Upper lobe of right lung (tissue), 1 donor: ENCODE measurements at places on chromosomes 4 and X. TPM values are rescaled to one million over a fixed set of nuclear protein-coding genes. Genes with fewer than 3 reads are reported as not detected.

DNA sequence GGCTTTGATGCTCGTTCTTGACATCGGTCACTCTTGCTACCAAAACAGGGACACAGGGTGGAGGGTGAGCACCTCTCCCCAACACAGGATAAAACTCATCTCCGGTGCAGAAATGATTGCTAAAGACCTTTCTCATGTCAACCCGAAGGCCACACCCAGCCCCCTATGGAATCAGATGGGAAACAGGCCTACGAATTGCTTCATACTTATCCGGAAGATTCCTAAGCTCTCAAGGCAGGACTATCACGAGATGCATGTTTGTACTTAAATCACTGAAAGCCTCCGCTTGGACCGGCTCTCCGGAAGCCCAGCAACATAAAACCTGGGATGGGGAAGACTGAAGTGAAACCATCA, 74.9 kb downstream of the MTMR1 start:
- no peak overlapping the region for H3K4me3 ChIP-seq
- H3K27ac ChIP-seq, result no peak overlapping the region
- no peaks in the 10 kb centered on the region for H3K4me1 ChIP-seq

WAS gene
- total RNA-seq, result 25.3 TPM

MAGEA11 gene
- total RNA-seq, result not detected

GABRB1 gene
- total RNA-seq, result not detected

DNA sequence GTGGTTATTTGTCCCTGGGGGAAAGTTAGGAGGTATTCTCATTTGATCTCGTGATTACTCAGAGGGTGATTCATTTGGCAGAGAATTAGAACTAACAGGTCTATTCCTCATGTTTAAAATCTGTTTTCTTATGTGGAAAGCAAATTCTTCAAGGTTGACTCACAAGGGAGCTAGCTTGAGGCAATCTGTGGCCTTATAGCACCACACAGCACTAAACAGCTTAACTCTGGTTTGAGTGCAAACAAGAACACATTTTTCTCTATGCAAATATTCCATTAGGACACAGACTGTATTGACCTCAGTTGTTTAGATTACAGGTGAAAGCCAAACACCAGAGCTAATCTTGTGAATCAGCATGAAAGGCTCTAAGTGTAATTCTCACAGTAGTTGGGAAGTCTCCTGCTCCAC, 694.4 kb upstream of the POU3F4 start:
- H3K27me3 ChIP-seq, result no peaks in the 10 kb centered on the region
- H3K4me3 ChIP-seq, result no peak overlapping the region
- H3K36me3 ChIP-seq, result no peaks in the 10 kb centered on the region
- no peaks in the 10 kb centered on the region for H3K4me1 ChIP-seq

GRCh38 chr4:72489267-72489666, 79.8 kb downstream of the ADAMTS3 start:
- H3K4me1 ChIP-seq, result no peaks in the 10 kb centered on the region
- no peak for DNase-seq
- H3K4me3 ChIP-seq, result no peak overlapping the region
- H3K27me3 ChIP-seq, result no peaks in the 10 kb centered on the region
- H3K36me3 ChIP-seq, result no peaks in the 10 kb centered on the region

MAGEE2 gene
- not detected for total RNA-seq

DNA sequence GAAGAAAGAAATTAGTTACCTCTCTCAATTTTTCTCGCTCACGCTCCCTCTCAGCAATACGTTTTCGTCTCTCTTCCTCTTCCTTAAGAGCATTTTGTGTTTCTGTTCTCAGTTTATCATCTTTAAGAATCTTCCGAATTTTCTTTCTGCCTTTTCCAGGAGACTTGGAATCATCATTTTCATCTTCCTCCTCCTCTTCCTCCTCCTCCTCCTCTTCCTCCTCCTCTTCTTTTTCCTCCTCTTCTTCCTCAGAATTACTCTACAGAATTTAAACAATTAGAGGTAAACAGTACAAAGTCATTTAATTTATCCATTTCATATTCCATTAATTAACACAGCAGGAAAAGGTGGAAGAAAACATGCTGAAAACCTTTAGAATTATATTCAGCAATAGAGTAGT, 133.9 kb downstream of the ATRX start:
- no peaks in the 10 kb centered on the region for H3K4me1 ChIP-seq
- DNase-seq, result no peak
- no peaks in the 10 kb centered on the region for H3K27me3 ChIP-seq
- no peak overlapping the region for H3K27ac ChIP-seq
- H3K36me3 ChIP-seq, result peaks cover 8% of the 10 kb centered on the region

ZNF674 gene
- total RNA-seq, result 5.9 TPM

DNA sequence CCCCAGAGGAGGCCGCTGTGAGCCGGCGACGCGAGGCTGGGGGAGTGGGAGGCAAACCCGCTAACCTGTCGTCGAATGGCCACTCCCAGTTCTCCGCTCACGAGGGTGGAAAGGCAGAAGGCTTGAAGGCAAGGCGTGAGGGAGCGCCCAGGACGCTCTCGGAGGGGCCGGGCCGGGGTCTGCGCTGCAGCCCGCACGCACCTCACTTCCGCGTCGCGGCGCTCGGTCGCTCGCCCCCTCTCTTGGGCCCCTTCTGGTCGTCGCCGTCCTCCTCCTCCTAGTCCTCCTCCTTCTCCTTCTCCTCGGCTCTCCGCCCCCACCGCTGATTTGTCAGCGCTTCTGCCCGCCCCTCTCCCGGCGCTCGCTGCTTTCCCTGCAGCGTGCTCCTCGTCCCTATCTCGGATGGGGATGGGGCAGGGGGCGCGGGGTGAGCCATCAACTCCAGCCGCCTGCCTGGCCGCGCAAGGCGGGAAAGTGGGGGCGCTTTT, at the start of gene SNCA:
Gene SNCA (minus strand): TSS at position 265 of the 488 bp plus-strand sequence. CDS start 1,494 bp downstream, outside the sequence.
- no peak within 1 kb of the TSS for H3K27ac ChIP-seq
- peaks cover 49% of the 10 kb centered on the region for H3K27me3 ChIP-seq
- no peaks in the 10 kb centered on the region for H3K36me3 ChIP-seq
- peak within 1 kb of the TSS; percentile 63 for H3K4me3 ChIP-seq
- peak; percentile 81 for DNase-seq
- peaks cover 8% of the 10 kb centered on the region for H3K4me1 ChIP-seq

PTCHD1 gene
- total RNA-seq, result 0.20 TPM

DNA sequence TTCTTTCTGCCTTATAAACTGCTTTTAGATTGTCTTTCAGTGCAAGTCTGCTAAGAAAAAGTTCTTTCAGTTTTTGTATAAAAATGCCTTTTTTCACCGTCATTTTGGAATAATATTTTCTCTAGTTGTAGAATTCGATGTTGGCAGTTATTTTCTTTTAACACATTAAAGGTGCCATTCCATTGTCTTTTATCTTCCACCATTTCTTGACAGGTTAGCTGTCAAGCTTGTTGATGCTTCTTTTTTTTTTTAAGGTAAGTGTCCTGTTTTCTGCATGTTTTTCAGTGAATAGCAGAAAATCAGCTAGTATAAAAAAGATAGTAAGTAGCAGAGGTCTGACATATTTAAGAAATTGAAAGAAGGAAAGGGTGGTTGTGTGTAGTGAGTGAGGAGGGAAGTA, 118.5 kb upstream of the NPFFR2 start:
- no peak overlapping the region for H3K27ac ChIP-seq
- no peaks in the 10 kb centered on the region for H3K4me1 ChIP-seq
- H3K36me3 ChIP-seq, result no peaks in the 10 kb centered on the region

DNA sequence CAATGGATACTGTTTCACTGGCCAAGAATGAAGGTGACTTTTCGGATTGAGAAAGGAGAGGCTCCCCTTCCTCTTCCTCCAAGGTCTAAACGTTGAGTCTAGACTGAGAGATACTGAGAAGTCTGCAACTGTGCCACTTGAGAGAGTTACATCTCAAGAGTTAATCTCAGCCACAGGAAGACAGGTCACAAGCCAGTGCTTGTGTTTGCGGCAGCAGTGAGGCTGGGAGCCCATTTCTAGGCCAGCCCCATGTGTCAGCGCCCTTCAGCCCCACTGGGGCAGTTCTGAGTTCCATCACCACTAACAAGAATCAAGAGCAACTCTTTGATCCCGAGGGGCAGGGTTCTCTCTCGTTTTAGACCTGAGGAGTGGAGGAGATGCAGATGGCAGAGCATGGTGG, 7.3 kb upstream of the SEC24D start:
- DNase-seq, result no peak
- H3K4me1 ChIP-seq, result no peaks in the 10 kb centered on the region
- H3K36me3 ChIP-seq, result no peaks in the 10 kb centered on the region
- no peaks in the 10 kb centered on the region for H3K27me3 ChIP-seq

CTAG2 gene
- total RNA-seq, result not detected

DNA sequence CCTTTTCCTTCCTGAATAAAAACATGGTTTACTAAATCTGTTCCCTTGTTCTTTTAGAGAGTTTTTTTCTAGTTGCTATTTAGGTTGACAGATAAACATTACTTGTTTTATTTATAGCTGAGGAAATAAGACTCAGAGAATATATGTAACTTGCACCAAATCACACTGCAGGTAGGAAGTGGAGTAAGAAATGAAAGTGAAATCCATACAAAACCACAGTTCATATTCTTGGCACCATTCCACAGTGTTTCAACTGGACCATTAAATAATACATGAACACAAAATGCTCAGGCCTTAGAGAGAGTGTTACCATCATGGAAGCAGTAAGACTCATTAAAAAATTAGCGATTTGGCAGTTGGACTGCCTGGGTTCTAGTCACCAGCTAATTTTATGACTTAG, 326.9 kb upstream of the SLIT2 start:
- no peak overlapping the region for H3K27ac ChIP-seq
- no peak for DNase-seq
- H3K4me1 ChIP-seq, result no peaks in the 10 kb centered on the region

AR gene
- 5.3 TPM for total RNA-seq

DNA sequence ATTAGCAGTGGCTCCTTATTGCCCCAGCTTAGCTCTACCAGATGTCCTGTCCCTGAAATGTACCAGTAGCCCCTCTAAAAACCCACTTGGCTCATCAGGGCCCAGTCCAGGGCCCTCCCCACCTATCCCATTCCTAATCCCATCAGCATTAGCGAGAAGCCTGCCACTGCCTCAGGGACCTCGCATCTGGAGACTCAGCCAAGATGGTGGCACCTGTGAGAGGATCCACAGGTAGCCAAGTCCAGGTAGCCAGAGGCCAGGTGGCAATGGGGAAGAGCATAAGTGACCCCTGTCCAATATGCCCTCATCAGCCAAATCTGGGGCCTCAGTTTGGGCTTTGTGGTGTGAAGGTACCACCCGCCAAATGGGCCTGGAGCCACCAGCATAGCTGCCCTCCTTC, 97.7 kb downstream of the MAMLD1 start:
- no peaks in the 10 kb centered on the region for H3K27me3 ChIP-seq
- DNase-seq, result no peak
- H3K4me1 ChIP-seq, result no peaks in the 10 kb centered on the region
- H3K36me3 ChIP-seq, result no peaks in the 10 kb centered on the region
- H3K4me3 ChIP-seq, result no peak overlapping the region

TRIM2 gene
- total RNA-seq, result 35.9 TPM

DNA sequence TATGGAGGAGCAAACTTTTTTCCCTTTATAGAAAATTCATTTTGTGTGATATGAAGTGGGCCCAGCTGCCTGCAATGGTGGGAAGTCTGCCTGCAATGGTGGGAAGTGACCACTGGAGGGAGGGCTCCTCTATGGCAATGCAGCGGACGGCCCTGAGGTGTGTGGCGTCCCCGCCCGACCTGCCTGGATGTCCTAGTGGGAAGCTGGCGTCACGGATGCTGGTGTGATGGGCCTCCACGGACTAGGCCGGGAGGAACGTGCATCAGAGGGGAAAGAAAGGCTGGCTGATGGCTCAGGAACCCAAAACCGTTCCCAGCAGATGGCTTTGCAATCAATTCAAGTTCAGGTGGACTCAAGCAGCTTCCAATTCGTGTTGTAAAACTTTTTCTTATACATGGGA, 177.9 kb downstream of the AFAP1 start:
- no peaks in the 10 kb centered on the region for H3K27me3 ChIP-seq
- H3K36me3 ChIP-seq, result peaks cover 30% of the 10 kb centered on the region
- H3K4me3 ChIP-seq, result no peak overlapping the region
- DNase-seq, result peak; percentile 86

DNA sequence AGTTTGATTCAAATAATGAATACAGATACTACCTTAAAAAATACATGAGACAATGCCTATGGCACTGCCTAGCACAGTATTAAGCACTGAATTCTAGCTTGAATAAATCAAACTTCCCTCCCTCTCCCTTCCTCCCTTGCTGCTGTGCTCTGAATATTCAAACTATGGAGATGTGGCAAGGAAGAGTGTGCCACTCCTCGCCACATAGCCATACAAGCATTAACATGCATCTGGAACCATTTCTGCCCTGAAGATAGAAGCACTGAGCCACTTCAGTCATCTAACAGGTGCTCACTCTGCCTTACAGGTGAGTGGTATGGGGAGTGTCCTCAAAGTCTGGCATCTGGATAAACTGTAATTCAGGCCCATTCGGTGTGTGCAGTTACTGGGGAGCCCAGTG, 276.9 kb downstream of the ARHGAP24 start:
- DNase-seq, result no peak
- H3K27me3 ChIP-seq, result no peaks in the 10 kb centered on the region
- H3K36me3 ChIP-seq, result no peaks in the 10 kb centered on the region
- H3K4me1 ChIP-seq, result no peaks in the 10 kb centered on the region
- H3K4me3 ChIP-seq, result no peak overlapping the region
- H3K27ac ChIP-seq, result no peak overlapping the region

DNA sequence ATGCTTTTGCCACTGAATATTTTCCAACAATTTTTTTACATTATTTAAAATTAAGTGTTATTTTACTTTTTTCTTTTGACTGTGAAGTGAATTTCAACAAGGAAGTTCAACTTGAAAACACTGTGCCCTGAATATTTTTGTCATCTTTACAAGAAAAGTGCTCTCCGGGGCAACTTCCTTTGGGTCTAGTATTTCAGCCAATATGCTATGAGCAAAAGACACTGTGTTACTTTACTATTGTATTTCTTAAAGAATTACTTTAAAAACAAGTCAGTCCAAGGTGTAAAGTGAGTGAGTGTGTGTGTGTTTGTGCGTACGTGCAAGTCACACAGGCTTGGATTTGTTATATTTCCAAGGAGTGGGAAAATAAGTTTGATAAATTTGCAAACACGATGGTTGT, 7.6 kb upstream of the USP53 start:
- no peak for DNase-seq
- H3K4me3 ChIP-seq, result no peak overlapping the region
- H3K27me3 ChIP-seq, result no peaks in the 10 kb centered on the region
- no peaks in the 10 kb centered on the region for H3K36me3 ChIP-seq
- no peaks in the 10 kb centered on the region for H3K4me1 ChIP-seq
